Fibroblast of upper back skin (primary cell): ENCODE measurements at places on chromosomes 3 and 15.

- no peak for DNase-seq
These were observed 342.8 kb upstream of the ARPP21 start for GRCh38 chr3:35296533-35296932.

- DNase-seq = no peak
These were observed 147.5 kb downstream of the ANXA2 start for GRCh38 chr15:60250316-60250715.

GRCh38 chr3:42254566-42254965, 11.4 kb downstream of the CCK start:
- DNase-seq = no peak

DNA sequence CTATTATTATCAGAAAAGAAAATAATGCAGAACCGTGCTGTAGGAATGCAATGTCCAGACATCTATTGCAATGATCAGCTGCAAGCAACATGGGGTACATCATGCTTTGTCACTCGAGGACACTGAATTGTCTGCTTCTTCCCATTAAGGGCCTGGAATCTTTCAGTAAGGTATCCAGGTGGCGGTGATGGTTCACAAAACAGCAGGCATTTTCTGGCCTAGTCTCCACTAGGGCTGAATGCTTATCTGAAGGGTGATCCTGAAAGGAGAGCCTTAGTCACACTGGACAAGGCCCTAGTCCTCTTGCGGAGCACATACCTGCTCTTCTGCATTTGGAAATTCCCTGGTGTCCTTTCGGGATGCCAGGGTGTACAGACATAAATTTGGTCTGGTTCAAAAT, 21.2 kb downstream of the ITPR1 start:
- no peak for DNase-seq

GRCh38 chr3:67329358-67329757, 325.1 kb downstream of the SUCLG2 start:
- DNase-seq = no peak

DNA sequence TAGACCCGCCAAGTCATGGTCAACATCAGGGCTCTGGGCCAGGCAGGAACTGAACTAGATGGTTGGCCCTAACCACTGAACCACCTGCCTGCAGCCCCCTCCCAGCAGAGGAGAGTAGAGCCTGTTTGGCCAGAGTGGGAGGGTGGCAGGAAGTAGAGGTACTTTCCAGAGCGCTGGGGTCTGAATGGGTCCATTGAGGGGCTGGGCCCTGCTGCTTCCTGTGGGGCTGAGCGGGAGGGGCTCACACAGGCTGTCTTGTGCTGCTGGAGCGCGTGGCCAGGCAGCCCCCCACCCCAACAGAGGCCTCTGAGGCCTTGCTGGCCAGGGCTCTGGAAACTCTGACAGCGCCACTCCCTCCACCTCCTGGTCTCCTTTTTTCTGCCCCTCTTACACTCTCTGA, 17.4 kb downstream of the CSPG4 start:
- no peak for DNase-seq

- no peak for DNase-seq
These were observed 129.7 kb downstream of the TJP1 start for GRCh38 chr15:29692527-29692926.

DNA sequence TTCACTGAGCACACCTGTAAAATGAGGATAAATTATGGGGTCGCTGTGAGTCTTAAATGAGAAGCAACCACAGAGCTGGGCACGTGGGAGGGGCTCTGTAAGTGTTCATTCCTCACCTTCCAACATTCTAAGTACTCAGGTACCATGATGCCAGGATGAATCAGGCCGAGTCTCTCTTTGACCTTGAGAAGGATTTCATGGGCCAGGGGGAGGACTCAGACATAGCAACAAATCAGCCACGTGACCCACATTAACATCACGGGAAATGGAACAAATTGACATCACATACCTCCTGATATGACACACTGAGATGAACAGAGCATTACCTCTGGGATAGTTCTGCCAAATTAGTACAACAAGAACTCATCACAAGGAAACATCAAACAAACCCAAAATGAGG, 35.2 kb upstream of the USP3 start:
- DNase-seq = no peak

- DNase-seq = no peak
These were observed 152.9 kb downstream of the IGF1R start for GRCh38 chr15:98801234-98801561.

DNA sequence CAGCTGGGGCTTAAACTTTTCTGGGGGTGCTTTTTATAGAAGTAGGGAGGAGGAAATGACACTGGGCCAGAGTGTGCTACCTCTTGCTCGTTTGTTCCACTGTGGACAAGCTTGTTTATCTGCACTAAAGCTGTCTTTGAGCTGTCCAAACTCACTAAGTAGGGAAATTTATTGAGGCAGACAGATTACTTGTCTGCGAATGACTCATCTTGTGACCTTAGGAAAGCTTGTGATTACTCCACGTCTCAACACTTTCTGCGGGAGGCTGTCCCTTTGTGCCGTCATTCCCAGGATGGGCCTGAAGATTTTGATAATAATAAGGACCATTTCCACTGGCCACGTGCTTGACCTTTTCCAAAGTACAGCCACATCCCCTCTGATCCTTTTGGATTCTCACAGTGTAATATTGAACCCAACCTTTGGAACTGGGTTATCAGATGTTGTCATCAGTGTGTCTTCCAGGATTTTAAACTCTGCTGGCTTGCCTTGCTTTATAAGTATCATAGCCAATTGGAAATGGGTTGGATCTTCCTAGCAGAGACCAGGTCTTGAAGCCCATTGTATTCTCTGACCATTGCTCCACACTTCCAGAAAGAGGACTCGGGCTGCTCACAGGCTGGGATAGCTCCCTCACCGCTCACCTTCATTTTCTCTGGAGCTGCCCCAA, 84.7 kb downstream of the AGBL1 start:
- DNase-seq = peak; percentile 65

GRCh38 chr15:44726568-44727484, 9.5 kb upstream of the TRIM69 start:
- peak; percentile 93 for DNase-seq

DNA sequence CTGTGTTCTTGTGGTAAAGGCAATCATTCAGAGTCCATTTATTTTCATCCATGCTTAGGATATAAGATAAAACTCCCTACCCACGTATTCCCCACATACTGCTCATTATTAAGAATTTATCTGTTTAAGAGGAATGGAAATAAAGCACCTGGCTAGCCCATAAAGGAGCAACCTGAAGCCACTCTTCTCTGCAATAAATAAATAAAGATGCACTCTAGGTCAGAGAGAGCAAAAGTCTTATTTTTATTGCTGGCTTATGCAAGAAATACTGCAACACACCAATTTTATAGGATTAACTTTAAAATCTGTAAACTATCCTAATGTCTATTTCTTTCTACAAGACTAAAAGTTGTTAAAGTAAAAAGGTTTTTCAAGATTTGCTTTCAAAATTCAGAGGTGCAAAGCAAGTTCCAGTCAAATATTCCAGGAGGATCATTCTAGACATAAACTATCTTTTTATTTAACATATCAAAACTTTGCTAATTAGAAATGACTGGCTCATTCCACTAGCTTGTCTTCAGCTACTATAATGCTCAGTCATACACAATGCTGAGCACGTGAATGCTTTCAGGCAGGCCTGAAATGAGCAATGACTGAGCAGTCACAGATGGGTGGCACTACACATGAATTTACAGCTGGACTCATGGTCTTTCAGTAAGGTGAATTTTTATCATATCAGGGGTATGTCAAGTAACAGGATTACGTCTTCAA, 7.1 kb downstream of the TJP1 start:
- DNase-seq = peak; percentile 28

DNA sequence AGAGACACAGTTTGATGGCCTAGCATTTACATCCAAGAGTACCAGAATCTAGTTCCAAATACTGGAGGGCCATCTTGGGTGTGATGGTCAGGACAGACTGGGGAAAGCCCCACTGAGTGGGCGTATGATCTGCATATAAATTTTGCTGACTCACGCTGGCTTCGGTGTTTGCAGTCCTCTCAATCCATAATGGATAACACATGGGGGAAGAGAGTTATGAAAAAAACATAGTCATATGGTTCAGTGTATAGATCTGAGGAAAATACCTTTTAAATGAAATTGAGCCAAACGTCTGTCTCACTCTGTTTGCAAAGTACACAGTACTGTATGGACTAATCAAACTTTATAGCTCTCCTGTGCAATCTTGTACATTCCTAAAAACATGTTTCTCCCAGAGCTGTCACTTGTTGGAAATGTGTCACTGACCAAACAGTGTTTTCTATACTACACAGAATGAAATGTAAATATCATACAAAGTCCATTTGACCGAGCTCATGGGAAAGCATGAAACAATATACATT, 125.3 kb upstream of the THBS1 start:
- DNase-seq = peak; percentile 94

DNA sequence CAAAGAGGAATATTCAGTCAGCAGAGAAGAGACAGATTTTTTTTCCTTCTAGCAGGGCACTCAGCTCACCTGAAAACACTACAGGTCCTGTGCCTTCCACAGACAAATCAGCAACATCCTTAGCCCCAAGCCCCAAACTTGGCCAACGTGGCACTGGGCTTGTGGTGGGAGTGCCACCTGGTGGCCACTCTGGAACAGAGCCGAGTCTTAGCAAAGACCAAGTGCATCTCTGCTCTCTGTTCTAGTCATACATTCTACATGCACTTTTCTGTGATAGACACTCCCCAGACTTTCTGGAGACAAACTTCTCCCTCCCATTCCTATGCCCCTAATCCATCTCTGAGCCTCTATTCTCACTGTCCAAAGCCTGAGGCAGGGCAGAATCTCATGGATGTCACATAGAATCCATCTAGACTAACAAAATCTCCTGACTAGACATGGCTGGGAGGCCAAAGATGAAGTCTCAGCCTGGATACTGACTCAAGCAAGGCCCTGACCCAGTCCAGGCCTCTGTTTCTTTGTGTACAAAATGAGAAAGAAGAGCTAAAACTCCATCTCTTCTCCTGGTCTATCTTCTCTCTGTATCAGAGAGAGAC, 5.1 kb upstream of the SEMA7A start:
- DNase-seq = peak; percentile 75

DNA sequence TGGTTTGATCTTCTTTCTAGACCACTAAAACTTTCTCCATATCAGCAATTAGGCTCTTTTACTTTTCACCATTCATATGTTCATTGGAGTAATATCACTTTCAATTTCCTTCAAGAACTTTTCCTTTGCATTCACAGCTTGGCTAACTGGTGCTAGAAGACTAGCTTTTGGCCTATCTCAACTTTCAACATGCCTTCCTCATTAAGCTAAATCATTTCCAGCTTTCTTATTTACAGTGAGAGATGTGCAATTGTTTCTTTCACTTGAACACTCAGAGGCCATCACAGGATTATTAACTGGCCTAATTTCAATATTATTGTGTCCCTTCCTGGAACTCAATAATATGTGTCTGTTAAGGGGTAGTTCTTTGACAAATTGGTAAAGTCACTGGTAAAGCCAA, 42.8 kb upstream of the PLOD2 start:
- no peak for DNase-seq

GRCh38 chr15:73560501-73561117, 72.6 kb downstream of the NPTN start:
- peak; percentile 81 for DNase-seq

DNA sequence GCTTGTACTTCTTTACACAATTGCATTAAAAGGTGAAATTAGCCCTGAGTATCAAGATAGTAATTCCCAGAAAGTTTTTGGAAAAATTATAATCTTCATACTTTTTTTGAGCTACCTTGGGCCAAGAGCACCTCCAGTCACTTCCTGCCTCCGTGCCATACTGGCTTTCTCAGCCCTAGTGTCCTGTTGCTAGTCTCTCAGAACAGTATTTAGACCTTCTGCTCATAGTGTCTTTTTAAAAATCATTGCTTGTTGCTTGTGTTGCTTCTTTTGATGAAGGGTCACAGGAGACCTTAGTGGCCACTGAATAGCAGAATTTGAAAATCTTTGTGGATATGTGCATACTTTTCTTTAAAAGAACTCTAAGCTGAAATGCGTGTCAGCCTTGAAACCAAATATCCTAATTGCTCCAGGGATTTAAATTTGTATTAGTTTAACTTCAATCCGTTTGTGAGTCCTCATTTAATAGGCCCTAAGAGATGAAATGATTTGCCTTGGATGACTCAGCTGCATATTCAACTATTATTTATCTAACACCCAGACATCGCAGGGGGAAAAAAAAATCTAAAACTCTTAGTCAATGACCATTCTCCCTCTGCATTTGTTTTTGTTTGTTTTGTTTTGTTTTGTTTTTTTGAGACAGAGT, 29.1 kb upstream of the LXN start:
- peak; percentile 36 for DNase-seq

DNA sequence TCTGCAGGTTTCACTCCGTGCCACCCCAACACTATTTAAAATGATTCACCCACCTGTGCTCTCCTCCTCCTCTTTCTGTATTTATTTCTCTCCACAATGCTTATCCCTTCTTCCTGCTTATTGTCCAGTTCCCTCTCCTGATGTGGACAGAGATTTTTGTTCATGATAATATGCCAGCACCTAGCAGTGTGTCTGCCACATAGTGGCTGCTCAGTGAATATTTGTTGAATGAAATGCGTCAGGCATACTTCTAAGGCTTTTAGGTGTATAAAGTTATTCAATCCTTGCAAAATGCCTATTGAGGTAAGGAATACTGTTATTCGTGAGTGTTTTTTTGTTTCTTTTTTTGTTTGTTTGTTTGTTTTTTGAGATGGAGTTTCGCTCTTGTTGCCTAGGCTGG, 67.5 kb upstream of the MME start:
- peak; percentile 8 for DNase-seq

DNA sequence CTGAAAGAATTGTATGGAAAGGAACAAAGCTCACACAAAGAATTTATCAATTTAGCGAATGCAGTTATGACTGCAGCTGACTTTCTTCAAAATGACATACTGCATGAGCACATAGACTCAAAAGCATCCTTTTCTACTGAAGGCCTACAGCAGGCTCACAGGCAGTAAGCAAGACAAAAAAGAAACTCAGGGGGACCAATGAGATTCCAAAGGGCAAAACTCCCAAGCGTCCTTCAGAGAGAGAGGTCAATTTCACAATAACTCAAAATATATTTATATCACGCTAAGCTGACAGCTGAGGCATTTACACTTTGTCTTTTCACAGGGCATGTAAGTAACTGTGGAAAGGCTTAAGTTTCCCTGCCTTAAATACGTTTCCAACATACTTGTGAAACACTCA, 427.9 kb upstream of the RASGRP1 start:
- DNase-seq = no peak

DNA sequence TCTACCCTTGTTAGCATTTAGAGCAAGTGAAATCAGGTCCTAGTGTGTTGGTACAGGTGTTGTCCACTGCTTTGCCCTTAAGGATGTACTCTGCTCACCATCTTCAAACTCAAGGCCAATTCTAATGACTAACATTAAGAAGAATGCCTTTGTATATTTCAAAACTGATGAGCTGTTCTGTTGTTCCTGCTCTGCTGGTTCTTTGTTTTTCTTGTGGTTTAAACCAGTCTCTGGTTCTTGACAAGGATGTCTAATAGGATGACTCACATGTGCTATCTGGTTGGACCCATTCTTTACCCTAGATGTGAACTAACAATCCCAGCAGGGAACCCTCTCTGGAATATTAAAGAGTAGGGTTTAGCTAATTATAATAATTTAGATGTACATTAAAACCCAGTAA, 17.3 kb downstream of the ABHD5 start:
- peak; percentile 83 for DNase-seq
